NCI-H1048 (cell line): ENCODE measurements at places on chromosomes 12 and 14.

DNA sequence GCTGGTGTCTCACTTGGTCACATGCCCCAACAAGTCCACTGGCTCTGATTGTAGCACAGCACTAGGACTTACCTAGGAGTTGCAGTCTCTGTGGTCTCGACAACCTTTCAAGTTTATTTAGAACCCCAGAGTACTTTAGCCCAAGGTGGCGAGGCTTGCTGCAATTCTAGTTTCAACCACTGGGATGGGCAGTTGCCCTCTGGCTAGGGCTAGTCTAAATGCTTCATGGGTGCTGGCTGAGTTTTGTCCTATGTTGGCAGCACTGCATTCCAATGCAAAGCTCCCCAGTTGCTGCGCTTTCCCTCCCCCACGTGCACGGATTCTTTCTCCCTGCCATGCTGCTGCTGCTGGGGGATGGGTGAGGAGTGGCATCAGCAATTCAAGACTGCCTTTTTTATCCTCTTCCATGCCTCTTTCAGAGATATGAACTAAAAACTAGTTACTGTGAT is 207.9 kb downstream of the SYNE2 start:
- DNase-seq: peak; percentile 7

GRCh38 chr14:76810953-76811400 is 1.7 kb downstream of the ANGEL1 start:
- no peak for DNase-seq

- no peak for DNase-seq
Observed at GRCh38 chr12:78759367-78759766, 105.2 kb upstream of the SYT1 start.

DNA sequence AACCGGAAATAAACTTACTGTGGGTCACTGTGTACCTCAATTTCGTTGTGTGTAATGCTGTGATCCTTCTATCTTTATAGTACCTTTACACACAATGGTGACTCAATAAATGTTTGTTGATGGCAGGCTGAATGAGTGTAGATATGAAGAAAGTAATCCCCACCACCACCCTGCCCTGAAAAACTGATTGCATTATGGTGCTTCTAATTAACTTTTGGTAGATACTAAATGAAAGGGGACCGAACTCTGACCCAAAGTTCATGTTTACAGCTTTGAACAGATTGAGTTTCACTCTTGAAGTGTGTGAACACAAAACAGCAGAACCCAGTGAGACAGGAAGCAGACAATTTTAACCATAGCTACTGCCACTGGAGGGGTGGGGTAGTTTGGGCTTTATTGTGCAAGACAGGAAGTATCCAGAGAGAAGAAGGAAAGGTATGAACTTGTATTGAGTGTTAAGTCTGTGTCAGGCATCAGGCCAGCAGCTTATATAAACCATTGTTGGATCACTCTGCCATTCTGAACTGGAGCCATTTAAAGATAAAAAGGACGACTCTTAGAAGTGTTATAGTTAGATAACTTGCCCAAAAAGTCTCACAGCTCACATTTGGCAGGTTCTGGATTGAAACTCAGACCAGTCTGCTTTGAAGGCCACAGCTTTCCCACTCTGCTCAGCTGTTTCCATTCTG is 197.0 kb upstream of the AMIGO2 start:
- DNase-seq: no peak

GRCh38 chr14:72311116-72311515 is 378.9 kb downstream of the RGS6 start:
- DNase-seq: no peak

- DNase-seq: no peak
Observed at GRCh38 chr12:27901959-27902358, 70.6 kb downstream of the PTHLH start.

DNA sequence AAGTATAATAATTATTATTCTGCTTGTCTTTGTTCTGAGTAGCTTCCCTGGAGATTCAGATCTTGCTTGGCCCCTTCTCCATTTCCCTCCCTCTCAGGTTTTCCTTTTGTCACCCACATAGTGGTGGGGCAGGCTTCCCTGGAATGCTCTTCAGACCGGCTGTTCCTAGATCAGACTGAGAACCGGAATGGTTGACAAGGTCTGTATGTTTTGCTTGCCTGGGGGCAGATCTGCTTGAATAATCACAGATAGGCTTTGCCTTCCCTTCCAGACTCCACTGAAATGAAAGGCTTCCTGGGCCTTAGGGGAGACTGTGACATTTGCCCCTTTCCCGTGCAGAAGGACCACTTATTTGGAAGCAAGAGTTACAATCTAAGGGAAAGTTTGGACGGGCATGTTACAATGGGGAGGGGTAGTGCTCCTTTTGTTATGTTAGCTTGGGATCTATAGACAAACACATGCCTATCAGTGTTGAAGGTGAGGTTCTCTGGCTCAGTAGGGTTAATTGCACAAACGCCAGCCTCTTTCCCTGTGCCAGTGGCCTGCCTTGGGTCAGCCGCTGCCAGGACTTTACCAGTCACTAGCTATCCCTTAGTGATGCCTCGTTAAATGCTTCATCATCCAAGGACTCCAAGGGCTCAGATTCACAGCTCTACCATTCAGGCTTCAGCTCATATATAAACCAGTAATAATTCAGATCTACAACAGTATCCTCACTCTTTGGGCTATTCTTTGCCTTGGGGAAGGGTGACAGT is 178.6 kb downstream of the SNAPC1 start:
- no peak for DNase-seq

GRCh38 chr12:6494968-6495367 is 1.1 kb downstream of the NCAPD2 start:
- DNase-seq: no peak

- no peak for DNase-seq
Observed at GRCh38 chr12:45216983-45217485, 1.1 kb downstream of the ANO6 start.

GRCh38 chr12:124088217-124088907 is 115.3 kb downstream of the ZNF664 start:
- peak; percentile 62 for DNase-seq

DNA sequence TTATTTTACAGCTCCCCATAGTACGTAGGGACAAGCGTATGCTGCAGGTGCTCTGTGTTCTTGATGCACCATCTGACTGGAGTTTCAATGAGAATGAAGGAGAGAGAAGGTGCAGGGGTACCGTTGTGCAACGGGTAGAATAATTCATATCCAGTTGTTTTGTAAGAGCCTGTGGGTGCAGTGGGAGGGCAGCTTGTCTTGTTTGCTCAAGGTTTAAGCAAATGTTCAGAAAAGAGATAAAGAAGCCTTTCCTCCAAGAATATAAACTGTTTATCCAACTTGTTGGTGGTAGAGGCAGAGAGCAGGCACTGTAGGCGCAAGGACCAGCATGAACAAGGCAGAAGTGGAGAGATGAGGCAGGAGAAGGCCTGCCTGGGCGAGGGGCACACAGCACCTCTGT is 64.2 kb downstream of the ADCK1 start:
- DNase-seq: no peak

- no peak for DNase-seq
Observed at GRCh38 chr12:47219243-47219642, 139.5 kb upstream of the AMIGO2 start.

- DNase-seq: no peak
Observed at GRCh38 chr14:72975770-72976169, 49.5 kb downstream of the DCAF4 start.

GRCh38 chr14:75277008-75277814 is 1.4 kb upstream of the FOS start:
- DNase-seq: peak; percentile 32

DNA sequence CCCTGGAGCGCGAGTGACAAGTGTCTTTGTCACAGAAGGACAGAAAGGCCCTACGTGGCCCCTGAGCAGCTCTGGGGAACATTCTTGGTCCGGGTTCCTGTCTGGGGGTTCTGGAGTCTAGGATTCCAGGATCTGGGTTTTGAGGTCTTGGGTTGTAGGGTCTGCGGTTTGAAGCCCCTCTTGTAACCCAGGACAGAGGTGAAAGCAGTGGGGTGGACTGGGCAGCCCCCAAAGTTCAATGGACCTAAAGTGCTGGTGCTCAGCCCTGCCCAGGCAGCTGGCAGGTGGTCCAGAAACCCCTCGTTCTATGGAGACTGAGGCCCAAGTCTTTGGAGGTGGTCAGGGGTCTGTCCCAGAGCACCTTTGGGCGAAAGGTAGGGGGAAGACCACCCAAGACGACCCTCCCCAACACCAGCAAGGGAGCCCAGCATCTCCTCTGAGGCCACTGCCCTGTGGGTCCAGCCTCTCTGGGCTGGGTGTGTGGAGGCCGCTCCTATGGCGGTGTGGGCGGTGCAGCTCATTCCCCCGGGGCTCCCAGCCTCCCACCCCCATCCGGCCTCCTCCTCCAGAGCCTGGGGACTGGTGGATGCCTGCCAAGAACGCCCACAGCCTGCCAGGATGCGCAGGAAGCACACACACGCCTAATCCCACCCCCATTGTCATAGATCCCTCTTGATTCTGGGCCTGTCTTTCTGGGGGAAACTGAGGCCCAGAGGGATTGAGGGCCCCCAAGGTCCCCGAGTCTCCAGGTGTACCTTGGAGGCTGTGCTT is 30.2 kb upstream of the ANKRD9 start:
- DNase-seq: no peak

GRCh38 chr12:105761075-105761474 is 377.7 kb downstream of the NUAK1 start:
- DNase-seq: no peak
